ENCODE measurements at places on chromosomes 5 and 9.

GRCh38 chr9:303502-303901 is 88.8 kb downstream of the DOCK8 start:
- DNase-seq, result no peak

- no peak for DNase-seq
Measured at GRCh38 chr9:90880669-90881068, 79.0 kb downstream of the SYK start.

GRCh38 chr9:112680731-112681402 is 37.0 kb downstream of the INIP start:
- no peak for DNase-seq

- no peak for DNase-seq
Measured at GRCh38 chr5:52988335-52989024, 672 bp upstream of the ITGA2 start.

DNA sequence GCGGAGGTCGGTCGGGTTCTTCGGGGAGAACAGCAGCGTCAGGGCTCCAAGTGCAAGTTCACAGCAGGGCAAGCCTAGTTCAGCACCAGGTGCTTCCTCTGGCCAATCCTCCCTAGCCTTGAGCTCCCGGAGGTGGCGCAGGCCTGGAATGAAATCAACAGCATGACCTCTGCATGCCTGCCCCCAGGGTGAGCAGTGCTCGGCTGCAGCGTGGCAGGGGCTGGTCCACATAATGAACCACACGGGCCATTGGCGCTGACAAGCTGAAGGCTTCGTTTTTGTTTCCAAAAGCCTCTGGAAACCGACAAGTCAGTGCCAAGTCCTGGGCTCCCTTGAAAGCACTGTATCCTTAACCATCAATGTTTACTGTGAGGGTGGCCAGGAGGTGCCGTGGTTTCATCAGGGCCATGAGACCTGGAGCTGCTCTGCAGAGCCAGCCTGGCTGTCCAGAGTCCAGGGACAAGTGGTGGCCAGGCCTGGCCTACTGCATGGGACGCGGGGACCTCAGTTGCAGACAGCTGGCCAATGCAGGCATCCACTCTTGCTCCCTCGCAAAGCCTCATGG is 2.1 kb upstream of the INPP5E start:
- DNase-seq, result no peak

DNA sequence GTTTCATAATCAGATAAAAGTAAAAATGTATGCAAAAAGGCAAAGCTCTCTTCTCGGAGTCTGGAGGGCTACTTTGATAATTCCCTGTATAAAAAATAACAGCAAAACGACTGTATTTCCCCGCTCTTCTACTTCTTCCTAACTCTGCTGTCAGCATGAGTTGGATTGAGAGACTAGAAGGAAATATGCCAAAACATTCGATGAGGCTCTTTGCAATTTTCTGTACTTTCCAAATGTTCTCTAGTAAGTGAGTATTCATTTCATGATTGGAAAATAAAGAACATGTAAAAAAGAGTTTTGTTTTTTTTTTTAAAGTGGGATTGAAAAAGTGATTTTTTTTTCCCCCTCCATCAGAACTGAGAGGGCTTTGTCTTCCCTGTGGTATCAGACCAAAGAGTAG is 677.5 kb downstream of the ACTL7B start:
- no peak for DNase-seq

- DNase-seq, result peak; percentile 86
Measured at GRCh38 chr9:132214027-132214622, 52.3 kb downstream of the NTNG2 start.

DNA sequence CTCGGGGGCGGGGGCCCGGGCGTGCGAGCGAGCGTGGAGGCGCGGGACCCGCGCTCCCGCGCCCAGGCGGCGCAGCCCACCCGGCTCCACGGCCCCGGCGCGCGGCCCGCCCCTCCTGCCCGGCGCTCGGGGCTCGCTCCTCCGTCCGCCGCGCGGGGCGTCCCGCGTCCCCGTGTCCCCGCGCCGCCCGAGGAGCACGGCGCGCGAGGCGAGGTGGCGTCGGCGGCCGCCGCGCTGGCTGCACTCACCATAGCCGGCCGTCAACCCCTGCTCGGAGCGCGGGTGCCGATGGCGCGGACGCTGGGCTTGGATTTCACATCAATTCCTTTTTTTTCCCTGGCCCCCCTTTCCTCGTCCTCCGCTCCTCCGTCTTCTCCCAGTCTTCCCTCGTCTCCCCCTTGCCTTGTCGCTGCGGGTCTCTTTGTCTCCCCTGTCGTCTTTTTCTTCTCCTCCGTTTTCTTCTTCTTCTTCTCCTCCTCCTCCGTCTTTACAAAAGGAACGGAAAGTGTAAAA is 494 bp downstream of the PTCH1 start:
- DNase-seq, result no peak

GRCh38 chr5:16702964-16703363 is 86.2 kb upstream of the RETREG1 start:
- DNase-seq, result no peak

DNA sequence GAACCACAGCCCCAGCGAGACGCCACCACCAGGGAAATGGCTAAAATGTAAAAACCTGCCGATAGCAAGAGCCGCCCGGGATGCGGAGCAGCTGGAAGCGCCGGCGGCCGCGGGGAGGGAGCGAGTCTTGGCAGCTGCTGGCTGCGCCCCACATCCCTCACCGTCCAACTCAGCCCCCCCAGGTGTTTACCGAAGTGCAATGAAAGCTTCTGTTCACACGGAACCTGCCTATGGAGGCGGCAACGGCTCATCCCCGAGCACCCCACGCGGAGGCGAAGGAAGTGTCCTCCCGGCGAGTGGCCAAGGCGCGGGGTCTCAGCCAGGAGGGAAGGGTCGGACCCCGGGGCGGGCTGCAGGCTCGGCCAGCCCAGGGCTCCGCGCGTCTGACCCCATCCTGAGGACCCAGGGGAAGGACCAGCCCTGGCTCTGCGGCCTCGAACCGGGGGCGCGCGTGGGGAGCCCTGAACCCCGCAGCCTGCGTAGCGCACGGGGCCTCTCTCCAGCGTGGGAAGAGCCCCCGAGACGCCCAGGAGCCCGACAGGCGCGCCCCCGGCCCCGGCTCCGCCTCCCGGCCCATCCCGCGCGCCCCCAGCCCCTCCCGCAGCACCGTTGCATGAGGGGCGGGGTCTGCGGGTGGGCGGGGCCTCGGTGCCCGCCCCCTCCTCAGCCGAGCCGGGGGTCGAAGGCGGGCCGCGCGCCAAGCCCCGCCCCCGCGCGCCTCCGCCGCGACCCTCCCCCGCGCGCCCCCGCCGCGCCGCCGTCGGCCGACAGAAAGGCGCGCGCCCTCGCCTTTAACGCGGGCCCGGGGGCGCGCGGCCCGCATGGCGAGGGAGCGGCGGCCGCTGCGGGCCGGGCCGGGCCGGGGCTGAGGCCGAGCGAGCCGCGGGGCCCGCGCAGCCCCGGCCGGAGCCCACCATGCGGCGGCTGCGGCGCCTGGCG is at the start of gene DIPK1B:
Gene DIPK1B, plus strand, starts transcription at position 822 of the 939 bp plus-strand sequence. Its CDS starts 94 bp downstream, at position 916.
- DNase-seq, result no peak

- no peak for DNase-seq
Measured at GRCh38 chr5:64853777-64854176, 85.0 kb downstream of the CWC27 start.

DNA sequence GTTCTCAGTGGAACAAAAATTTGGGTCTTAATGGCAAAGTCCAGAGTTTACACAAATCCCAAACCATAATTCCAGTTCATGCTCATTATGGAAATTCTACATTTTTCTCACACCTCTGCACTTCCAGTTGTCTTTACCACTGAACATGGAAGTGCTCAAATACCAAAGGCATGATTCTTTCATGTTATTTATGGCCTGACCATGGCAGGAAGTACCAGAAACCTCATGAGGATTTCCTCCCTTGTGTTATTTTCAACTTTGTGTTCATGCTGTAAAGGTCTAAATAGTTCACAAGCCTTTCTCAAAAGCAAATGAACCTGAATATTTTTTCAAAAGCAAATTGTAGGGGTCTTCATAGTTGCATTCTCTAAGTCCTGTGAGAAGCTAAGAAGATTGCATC is 82.0 kb upstream of the ITGA1 start:
- no peak for DNase-seq

DNA sequence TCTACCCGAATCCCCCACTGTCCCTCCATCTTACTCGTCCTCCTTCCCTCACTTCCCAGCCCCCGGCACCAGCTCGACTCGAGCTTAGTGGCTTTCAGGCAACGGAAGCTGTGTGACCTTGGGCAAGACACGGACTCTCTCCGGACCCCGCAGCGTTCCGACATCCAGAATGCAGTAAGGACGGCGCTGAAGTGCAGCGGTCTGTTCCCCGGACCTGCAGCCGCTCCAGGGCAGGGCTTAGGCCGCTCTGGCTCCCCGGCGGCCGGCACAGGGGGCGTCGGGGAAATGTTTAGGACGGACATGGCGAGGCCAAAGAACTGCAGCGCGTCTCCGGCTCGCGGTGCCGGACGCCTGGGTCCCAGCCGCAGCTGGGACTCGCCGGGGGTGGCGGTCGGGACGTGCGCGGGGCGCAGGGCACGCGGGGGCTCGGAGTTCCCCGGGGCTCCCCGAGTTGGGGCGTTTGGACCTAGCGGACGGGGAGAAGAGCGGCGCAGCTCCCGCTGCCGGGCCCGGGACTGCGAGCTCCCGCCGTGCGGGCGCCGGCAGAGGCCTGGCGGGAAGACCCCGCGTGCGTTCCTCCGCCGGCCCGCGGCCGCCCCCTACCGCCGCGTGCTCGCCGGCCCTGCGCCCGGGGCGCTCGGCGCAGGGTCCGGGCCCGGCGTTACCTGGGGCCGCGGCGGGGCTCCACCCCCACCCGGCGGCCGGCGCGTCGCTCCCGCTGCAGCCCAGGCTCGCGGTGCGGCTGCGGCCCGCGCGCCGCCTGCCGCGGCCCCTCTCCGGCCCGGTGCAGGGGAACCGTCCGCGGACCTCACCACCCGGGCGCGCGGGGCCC is 5.6 kb upstream of the RNF44 start:
- DNase-seq, result no peak

GRCh38 chr5:40477856-40478546 is 201.7 kb upstream of the PTGER4 start:
- DNase-seq, result peak; percentile 9

Data from cardiac fibroblast (primary cell).